ENCODE measurements at places on chromosomes 5 and 9. TPM values are rescaled to one million over a fixed set of nuclear protein-coding genes. Genes with fewer than 3 reads are reported as not detected.

The RNF145 gene
- total RNA-seq, result 72.8 TPM

The ASS1 gene
- total RNA-seq, result not detected

The ZNF300 gene
- 1.8 TPM for total RNA-seq

The CLIC3 gene
- total RNA-seq, result 7.6 TPM

The SEMA5A gene
- total RNA-seq, result 0.03 TPM

The CRAT gene
- 6.3 TPM for total RNA-seq

The ATG12 gene
- 62.5 TPM for total RNA-seq

The ANKRD31 gene
- total RNA-seq, result 0.89 TPM

The SLC27A6 gene
- not detected for total RNA-seq

DNA sequence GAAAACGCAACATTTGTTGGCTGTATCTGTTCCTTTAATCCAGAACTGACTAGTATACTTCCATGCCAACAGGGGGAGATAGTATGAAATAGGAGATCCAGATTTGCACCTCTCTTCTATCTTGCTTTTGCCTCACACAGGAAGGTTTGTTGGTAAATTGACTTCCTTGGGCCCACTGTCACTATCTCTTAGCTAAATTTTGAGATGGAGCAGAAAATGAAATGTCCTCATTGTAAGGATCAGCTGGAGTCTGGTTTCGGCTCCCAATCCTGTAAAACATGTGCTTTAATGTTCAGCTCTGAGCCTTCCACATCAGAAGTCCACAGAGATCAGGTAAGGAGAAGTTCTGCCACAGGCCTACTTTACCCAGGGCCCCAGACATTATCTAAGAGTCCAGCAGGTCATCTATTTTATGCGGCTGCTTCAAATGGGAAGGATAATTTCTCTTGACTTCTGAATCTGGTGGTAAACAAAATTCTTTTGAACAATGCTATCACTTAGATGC is 176.8 kb downstream of the FER start:
- no peak for DNase-seq

- DNase-seq, result no peak
These were observed 104.3 kb upstream of the RANBP3L start for GRCh38 chr5:36406023-36406422.

DNA sequence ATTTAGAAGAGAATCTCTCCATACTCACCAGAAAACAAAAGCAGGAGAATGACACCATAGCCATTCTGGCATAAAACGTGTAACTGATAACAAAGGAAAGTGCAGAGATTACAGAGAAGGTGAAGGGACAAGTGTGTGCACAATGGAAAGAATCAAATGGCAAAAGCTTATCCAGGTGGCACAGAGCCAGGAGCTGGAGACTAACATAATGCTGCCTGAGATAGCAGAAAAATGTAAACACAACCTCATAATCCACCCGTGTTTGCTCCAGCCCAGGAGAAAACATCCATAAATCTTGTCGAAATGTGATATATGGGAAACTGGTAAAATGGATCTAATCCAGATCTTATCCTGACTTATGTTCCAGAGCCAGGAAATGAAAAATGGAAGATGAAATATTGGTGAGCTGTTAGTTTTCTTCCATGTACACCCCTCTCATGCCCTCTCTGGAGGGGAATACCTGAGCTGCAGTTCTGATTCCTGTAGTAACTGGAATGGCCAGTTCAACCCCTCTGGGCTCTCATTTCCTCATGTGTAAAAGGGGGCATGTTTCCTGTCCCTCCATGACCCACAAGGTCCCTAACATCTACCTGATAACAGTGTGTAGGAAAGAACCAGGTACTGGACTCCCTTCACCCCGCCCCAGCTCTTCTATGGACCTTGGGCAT is 212.3 kb upstream of the DAPK1 start:
- DNase-seq, result no peak

GRCh38 chr5:64347309-64347708 is 158.5 kb upstream of the RGS7BP start:
- DNase-seq, result no peak

- no peak for DNase-seq
These were observed 85.6 kb downstream of the ROR2 start for GRCh38 chr9:91864380-91864779.

DNA sequence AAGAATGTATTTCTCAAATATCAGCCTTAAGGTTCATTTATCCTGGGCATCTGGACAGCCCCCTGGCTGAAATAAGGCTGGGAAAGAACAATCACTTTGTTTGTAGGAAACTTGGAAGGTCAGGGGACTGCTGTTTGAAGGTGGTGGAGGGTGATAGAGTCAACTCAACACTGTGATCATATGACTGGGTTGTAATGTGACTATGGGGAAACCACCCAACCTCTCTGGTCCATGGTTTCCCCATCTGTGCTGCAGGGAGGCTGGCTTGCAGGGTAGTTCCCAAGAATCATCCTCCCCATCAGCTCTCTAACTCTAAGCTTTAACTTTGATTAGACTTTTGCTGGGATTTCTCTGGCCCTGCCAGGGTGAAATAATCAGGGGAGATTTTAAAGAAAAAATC is 10.0 kb downstream of the INSYN2B start:
- DNase-seq, result no peak

DNA sequence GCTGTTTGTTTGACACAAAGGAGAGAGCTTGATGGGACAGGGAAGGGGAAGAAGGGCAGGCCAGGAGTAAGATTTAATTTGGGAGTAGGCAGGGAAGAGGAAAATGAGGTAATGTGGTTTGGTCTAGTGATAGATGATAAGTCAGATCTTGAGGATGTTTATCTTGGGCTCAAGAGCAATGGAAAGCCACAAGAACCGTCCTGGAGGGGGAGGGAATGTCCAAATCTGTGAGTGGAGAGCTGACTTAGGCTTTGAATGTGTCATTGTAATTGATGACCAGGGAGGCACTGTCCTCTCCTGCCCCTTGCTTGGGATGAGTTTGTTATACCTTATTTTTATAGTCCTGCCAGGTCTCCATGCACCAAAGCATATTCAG is 37.5 kb downstream of the MAMDC2 start:
- no peak for DNase-seq

GRCh38 chr9:113526841-113527240 is 63.3 kb downstream of the RGS3 start:
- DNase-seq, result peak; percentile 64

- peak; percentile 7 for DNase-seq
These were observed 291.2 kb downstream of the IRX1 start for GRCh38 chr5:3886524-3887451.

DNA sequence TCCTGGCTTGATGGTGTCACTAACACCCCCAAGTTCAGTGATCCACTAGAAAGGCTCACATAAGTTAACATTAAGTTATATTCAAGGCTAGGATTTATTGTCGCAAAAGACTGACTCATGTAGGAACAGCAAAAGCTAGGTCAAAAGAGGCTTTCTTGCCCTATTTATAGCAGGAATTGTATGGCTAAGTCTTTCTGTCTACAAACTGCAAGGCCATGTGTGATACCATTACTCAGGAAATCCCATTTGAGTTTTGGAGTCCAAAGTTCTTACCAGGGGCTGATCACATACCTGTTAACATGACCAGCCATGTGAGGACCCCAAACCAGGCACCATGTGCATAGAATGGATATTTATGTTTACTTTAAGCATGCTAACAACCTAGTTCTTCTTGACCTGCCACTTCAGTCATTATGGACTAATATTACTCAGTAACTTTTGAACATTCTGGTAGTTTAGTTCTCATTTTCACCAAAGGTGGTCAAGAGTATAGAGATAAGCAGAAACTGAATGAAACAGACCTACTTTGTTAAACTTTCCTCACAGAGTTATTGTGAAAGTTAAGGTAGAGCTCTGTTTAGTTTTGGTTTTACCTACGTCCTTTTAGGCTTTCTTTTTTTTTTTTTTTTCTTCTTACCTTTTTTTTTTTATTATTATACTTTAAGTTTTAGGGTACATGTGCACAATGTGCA is 281.1 kb downstream of the FER start:
- DNase-seq, result no peak

DNA sequence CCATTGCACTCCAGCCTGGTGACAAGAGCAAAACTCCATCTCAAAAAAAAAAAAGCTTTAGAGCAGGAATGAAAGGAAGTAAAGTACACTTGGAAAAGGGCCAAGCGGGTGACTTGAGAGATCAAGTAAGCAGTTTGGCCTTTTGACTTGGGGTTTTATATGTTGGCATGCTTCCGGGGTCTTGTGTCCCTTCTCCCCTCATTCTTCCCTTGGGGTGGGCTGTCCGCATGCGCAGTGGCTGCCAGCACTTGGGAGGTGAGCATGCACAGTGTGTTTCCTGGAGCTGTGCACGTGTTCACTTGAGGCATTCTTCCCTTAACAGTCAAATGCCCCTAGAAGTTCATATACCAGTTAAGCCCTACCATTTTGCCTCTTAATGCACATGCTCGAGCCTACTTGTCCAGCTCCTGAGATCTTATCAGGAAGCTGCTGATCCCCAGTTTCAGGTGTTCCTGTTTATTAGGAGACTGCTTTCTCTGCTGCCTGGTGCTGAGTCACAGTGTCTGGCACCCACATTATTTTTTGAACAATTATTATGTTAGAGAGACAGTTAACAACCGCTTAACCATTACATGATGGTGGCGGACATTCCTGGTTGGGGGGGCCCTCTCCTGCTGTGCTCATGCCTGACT is 32.6 kb upstream of the PRRC2B start:
- peak; percentile 32 for DNase-seq

GRCh38 chr9:75574569-75574968 is 315.9 kb upstream of the PCSK5 start:
- no peak for DNase-seq

GRCh38 chr9:92725766-92726165 is 38.9 kb downstream of the BICD2 start:
- no peak for DNase-seq

- no peak for DNase-seq
These were observed 27.1 kb upstream of the BASP1 start for GRCh38 chr5:17190242-17190778.

DNA sequence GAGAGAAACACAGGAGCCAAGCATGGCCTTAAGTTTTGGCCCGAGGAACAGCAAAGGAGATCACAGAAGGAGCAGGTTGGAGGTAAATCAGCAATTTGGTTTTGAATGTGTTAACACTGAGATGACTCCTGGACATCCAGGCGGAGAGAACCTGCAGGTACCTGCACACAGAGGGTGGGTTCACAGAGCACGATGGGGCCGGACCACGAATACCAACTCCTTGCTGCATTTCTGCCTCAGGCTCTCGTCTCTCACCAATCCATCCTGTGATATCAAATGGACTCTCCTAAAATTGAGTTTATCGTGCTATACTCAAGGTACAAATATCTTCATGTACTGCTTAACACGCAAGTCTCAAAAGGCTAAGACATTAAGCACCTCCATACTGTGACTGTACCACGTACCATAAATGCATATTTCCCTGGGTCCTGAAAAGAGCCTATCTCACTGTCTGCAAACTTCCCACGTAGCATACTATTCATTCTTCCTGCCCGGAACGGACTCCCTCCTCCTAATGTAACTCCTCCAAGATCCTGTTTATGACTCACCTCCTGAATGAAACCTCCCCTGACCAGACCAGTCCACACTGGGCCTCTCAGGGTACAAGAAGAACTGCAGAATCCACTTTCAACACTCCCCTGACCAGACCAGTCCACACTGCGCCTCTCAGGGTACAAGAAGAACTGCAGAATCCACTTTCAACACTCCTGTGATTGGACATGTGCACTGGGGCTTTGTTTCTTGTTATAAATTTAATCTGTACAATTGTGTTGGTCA is 380.8 kb upstream of the RFX3 start:
- DNase-seq, result no peak

DNA sequence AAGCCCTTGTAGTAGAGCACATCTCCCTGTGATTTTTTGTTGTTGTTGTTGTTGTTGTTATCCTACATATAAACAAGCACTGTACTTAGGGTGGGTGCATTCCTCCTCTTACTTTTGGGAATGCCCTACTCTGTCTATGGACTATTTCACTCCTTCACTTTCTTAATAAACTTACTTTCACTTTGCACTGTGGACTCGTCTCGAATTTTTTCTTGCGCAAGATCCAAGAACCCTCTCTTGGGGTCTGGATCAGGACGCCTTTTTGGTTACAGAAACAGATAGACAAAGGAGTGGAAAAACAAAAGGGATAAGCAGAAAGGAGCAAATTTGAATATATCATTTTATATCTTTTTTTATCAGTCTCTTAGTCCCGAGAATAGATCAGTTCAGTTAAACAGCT is 14.4 kb upstream of the PAIP1 start:
- no peak for DNase-seq

DNA sequence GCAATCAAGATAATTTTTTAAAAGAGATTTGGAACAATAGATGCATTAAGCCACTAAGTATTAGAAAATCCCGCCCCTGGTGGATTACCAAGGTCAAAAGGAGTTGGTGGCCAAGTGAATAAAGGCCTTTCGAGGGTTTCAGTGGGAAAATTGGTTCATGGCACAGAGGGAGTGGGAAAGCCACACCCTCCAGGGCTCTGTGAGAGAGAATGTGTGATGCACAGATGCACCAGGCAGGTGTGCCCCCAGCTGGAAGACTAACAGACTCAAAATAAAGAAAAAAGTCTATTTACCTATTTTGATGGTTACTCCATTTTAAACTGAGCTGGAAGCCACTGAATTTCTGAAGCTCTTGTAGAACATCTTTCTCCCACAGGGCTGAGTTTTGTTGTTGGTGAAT is 278.0 kb downstream of the DRD1 start:
- no peak for DNase-seq

- no peak for DNase-seq
These were observed 54.6 kb upstream of the ABL1 start for GRCh38 chr9:130780415-130780814.

DNA sequence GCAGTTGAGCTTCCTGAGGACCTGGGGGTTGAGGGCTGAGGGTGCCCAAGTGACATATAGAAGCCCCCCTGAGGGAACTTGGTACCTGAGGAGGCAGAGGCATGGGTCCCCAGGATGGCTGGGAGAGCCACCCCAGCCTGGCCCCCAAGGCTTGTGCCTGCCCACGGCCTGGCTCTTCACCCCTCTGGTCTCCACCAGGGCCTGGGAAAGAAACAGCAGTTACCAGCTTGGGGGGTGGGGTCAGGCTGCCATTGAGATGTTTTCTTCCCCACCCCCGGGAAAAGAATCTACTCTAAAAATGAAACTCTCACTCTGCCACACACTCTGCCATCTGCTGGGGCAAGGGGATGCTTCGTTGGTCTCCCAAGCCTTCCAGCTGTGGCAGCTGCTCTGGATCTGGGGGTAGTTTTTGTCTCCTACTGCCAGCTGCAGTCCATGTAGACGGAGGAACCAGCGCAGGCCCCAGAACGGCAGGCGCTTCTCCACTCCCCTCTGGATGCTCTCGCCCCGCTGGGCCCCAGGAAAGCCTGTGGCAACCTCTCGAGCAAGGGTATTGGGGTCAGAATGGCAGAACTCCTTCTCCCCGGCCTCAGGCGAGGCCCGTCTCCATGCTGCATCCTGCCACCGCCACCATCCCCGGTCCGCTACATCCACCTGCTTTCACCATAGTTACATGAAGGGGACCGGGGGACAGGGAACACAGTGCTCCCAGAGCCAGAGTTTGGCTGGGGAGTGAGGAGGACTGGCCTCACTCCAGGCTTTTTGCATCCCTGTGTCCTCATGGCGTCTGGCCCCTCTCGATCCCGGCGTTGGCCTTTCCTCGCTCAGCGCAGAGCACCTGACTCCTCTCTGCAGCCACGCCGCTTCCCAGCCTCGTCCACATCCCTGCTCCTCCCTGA is 123.5 kb downstream of the DAB2IP start:
- no peak for DNase-seq

- DNase-seq, result no peak
These were observed 1877.3 kb upstream of the ACO1 start for GRCh38 chr9:30507166-30507565.
